ENCODE measurements at places on chromosomes 7 and 10.

DNA sequence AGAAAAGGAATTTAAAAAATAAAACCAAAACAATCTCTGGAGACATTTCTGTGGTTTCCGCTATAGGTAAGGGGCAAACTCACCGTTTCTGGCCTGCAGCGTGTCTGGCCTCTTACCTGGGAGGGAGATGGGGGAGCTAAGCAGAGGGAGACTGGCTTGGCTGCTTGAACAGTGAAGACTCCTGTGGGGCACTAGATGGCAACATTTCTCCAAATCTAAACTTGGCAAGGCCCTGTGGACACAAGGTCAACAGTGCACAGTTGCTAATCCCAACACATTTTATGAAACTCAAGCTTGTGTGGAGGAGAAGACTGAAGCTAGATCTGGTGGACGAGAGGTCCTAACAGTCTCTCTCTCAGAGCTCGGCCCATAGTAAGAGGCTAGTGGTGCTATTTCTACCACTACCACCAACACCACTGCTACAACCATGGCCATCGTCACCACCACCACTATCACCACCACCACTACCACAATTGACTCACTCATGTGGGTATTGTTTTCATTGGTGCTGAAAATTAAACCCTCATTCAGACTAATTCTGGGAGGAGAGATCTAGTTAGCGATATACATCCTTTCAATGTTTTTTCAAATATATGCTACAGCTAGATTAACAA is 28.4 kb upstream of the CDHR3 start:
- no peak for DNase-seq

DNA sequence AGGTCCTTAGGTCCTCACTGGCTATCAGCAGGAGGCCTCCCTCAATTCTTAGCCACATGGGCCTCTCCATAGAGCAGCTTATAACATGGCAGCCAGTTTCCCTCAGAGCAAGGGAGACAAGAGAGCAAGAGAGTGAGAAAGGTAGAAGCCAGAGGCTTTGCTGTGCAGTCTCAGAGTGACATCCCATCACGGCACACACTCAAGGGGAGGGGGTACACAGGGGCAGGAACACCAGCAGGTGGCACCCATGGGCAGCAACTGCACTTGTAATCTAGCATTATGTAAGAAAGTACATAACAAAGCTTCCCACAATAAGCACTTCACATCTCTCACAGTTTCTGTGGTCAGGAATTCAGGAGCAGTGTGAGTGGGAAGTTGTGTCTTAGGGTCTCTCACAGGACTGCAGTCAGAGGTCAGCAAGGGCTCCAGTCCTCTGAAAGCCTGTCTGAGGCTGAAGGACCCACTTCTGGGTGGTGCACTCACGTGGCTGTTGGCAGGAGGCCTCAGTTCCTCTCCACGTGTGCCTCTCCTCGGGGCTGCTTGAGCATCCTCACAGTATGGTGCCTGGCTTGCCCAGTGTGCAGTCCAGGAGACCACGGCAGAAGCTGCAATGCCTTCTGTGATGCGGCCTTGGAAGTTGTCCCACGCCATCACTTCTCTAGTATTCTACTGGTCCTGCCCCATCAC is 159.4 kb downstream of the OAT start:
- no peak for DNase-seq

DNA sequence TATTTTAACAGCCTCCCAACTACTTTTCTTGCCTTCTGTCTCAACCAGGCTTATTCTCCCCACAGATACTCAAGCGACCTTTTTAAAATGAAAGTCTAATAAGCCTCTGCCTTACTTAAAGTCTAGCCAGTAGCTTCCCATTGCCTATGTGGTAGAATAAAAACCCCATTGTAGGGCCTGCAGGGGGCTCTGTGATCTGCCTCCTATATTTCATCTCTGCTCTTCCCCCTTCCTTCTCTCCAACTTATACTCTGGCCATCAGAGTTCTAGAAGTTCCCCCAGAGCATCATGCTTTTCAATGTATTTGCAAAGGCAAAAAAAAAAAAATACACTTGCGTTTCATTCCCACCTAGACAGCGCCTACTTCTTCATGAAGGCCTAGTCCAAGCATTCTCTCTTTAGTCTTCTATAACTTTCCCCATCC is 167.7 kb upstream of the ADO start:
- no peak for DNase-seq

DNA sequence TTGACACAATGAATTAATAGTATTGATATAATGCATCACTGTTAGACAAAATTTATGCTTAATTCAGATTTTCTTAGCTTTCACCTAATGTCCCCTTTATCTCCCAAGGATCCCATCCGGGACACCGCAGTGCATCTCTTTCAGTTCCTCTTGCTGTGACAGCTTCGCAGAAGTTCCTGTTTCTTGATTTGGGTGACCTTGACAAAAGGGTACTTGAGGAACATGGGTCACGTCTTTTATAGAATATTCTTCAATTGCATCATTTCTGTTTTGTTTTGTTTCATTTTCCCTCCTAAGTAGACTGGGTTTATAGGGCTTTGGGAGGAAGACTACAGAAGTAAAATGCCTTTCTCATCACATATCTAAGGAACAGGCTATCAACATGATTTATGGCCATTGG is 453.2 kb downstream of the DPP6 start:
- DNase-seq: no peak

GRCh38 chr7:132392713-132393112 is 183.6 kb downstream of the PLXNA4 start:
- DNase-seq: no peak

DNA sequence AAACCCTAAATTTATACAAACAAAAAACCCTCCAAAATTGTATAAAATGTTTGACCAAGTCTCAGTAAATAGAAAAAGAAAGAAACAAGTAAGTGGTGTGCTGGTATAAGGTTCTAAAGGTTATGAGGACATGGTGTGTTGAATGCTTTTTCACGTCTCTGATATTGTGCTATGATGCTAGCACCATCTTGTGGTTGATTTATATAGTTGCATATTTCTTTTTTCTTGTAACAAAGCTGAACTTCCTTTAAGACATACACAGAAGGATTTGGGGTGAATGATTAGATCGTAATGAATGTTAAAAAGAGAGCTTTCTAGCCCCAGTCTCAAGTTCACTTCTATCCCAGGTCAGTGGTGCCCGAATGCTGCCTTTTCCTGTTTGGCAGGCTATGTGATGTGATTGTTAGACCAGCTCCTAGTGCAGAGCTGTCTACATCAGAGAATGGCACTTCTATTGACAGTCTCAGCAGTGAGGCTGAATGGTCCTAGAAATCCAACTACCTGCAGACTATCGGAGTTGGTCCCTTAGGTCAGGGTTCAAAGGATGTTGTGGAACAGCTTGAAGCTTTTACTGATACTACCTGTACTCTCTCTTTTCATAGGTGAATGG is 25.0 kb downstream of the VTI1A start:
- peak; percentile 56 for DNase-seq

DNA sequence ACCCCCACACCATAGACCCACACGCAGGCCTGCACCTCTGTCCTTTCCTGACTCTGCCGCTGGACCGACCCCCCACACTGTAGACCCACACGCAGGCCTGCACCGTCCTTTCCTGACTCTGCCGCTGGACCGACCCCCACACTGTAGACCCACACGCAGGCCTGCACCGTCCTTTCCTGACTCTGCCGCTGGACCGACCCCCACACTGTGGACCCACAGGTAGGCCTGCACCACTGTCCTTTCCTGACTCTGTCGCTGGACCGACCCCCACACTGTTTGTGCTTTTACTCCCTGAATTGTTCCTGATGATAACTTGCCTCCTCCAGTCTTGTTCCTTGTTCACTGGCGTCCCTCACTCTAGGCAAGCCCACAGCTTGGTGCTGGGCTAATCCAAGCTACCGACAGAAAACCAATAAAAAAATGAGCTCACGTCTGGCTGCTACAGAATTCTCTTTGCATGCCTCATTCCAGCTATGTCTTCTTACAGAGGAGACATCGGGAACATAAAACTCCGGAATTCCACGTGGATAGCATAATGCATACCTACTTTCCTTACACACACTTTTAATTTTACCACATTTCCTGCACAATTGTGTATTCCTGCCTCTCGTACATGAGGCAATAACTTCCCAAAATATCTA is 494.3 kb downstream of the PTPRN2 start:
- no peak for DNase-seq

DNA sequence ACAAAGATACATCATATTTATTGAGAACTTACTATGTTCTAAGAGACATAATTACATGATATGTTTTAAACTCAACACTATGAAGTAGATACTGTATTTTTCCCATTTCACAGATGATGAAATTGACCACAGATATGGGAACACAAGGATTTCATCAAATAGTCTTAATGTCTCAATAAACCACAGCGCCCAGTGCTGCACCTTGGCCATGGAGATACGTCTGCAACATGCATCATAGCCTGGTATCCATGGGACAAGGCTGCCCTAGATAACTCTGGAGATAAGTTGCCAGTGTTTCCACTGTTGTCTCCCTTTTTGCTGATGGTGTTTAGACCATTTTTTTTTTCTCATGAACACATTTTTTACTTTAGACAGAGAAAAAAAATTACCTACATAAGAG is 97.5 kb downstream of the GNAT3 start:
- no peak for DNase-seq

DNA sequence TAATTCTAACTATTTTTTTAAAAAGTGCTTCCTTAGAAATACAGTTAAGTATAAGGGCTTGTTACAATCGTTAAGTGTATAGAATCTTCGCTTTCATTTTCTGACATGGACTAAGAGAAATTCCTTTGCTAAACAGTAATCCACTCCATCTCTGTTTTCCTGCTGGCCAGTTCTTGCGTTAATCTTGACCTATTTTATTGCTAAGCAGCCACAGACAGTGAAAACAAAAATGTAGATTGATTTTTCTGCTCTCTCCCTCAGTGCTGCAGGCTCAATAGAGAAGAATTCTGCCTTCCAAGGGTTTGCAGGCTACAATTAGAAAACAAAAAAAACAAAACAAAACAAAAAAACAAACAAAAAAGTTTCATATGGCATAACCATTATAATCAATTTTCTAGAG is 310.4 kb upstream of the ADARB2 start:
- no peak for DNase-seq

GRCh38 chr10:110547139-110547761 is 20.2 kb upstream of the SMC3 start:
- peak; percentile 36 for DNase-seq

GRCh38 chr7:107165341-107165740 is 3.5 kb upstream of the HBP1 start:
- no peak for DNase-seq

- no peak for DNase-seq
Measured at GRCh38 chr7:114856625-114857024, 65.3 kb upstream of the MDFIC start.

GRCh38 chr7:30828591-30828990 is 57.4 kb downstream of the MINDY4 start:
- DNase-seq: no peak

GRCh38 chr10:76899490-76899889 is 738.1 kb downstream of the KCNMA1 start:
- no peak for DNase-seq

- no peak for DNase-seq
Measured at GRCh38 chr10:10530313-10530712, 487.4 kb upstream of the CELF2 start.

DNA sequence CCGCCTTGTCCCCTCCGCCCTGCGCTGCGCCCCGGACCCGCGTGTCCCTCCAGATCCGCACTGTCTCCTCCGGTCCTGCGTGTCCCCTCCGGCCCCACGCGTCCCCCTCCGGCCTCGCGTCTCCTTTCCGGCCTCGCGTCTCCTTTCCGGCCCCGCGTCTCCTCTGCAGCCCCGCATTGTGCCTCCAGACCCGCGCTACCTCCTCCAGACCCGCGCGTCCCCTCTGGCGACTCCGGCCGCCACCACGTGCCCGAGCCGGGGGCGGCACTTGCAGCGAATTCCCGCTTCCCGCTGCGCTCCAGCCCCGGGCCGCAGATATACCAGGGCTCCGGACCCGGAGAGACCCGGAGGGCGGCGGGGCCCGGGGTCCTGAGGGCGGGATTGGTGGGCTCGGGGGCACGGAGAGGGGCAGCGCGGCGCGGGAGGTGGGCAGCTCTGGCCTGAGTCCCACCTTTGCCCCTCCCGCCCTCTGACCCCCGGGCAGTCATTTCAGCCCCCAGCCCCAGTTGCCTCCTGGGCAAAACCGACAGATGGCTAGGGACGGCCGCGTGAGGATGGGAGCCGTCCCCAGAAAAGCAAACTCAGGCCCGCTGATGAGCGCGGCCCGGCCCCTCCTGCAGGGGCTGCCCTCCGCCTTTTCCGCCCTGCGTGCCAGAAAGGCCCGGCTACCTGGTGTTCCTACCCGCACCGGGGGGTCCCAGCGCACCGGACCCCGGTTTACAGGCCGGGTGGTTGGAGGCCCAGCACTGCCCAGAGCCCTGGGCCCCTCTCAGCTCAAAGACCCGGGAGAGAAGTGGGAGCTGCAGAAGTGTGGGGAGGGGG is 56.5 kb downstream of the RBM17 start:
- no peak for DNase-seq

- no peak for DNase-seq
Measured at GRCh38 chr7:84354866-84355265, 160.3 kb upstream of the SEMA3A start.

DNA sequence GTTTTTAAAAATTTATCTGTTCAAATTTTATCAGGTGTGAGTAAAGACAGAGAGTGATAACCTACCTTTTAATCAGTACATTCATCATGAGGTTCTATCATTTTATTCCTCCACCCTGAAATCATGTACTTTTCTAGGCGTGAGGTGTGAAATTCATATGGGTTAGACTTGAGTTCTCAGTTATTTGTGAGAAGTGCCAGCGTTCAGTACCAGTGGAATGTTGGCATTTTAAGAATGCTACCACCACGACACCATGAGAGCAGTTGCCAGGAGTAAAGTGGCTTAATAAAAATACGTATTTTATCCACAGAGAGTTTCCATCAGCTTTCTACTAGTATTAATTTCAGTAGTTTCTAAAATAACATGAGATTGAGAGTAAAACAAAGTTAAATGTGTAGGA is 104.1 kb upstream of the FERD3L start:
- DNase-seq: no peak

GRCh38 chr10:3427347-3427746 is 254.8 kb upstream of the PITRM1 start:
- DNase-seq: no peak

DNA sequence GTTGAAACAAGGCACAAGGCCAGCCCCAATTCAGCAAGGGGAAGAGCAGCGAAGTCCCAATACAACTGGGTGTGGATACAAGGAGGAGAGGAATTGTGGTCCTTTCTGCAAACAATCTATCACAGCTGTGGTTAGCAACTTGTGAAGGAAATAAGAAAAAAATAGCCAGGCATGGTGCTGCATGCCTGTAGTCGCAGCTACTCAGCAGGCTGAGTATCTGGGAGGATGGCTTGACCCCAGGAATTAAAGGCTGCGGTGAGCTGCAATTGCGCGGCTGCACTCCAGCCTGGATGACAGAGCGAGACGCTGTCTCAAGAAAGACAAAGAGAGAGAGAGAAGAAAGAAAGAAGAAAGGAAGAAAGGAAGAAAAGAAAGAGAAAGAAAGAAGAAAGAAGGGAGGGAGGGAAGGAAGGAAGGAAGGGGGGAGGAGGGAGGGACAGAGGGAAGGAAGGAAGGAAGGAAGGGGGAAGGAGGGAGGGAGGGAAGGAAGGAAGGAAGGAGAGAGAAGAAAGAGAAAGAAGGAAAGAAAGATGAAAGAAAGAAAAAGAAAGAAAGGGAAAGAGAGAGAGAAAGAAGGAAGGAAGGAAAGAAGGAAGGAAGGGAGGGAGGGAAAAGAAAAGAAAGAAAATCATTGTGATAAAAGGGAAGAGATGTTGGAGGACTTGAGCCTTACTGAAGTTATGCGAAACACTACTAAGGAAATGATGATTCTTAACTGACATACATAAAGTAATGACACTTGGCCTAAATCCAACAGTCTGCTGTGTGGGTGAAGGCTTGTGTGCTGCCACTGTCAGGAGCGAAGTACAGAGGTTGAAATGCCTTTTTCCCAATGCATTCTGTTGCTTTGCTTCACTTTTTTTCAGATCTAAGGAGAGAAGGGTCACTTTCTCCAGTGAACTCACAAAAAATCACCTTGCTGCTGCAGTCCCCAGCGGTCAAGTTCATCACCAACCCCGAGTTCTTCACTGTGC is 117.0 kb upstream of the STK17A start:
- no peak for DNase-seq
